ENCODE measurements at places on chromosomes 3 and 15. TPM values are rescaled to one million over a fixed set of nuclear protein-coding genes. Genes with fewer than 3 reads are reported as not detected.

The ALDH1L1 gene
- 19.6 TPM for total RNA-seq

The DNAH1 gene
- total RNA-seq: 18.7 TPM

The NMB gene
- 6.2 TPM for total RNA-seq

The SMCO1 gene
- total RNA-seq: not detected

The POLQ gene
- total RNA-seq: 1.0 TPM

The RASL12 gene
- 124 TPM for total RNA-seq

The CHST2 gene
- 9.7 TPM for total RNA-seq

The EPHA3 gene
- 9.4 TPM for total RNA-seq

The ATP6V1A gene
- total RNA-seq: 60.4 TPM

The CLRN1 gene
- 0.23 TPM for total RNA-seq

The CISH gene
- total RNA-seq: 7.6 TPM

The HIGD2B gene
- not detected for total RNA-seq

The SV2B gene
- 5.4 TPM for total RNA-seq

The TRPM1 gene
- 5.5 TPM for total RNA-seq

The CCR8 gene
- not detected for total RNA-seq

The CAV3 gene
- 1.2 TPM for total RNA-seq

The GOLIM4 gene
- total RNA-seq: 22.3 TPM

The ACKR4 gene
- total RNA-seq: not detected

The CCDC33 gene
- not detected for total RNA-seq

The AHSG gene
- total RNA-seq: not detected

The PLD1 gene
- 12.8 TPM for total RNA-seq

The GHSR gene
- not detected for total RNA-seq

The CCR9 gene
- 0.09 TPM for total RNA-seq

The FURIN gene
- total RNA-seq: 154 TPM

The BFSP2 gene
- total RNA-seq: not detected

The ZNF80 gene
- total RNA-seq: not detected

The SPINK8 gene
- total RNA-seq: not detected

The TBC1D23 gene
- 23.6 TPM for total RNA-seq

The SLC22A14 gene
- 0.64 TPM for total RNA-seq

The IQCH gene
- 5.8 TPM for total RNA-seq

The TM4SF4 gene
- total RNA-seq: not detected

The PAK2 gene
- total RNA-seq: 48.3 TPM

The SLC15A2 gene
- 51.1 TPM for total RNA-seq

The PLA2G4E gene
- total RNA-seq: 0.17 TPM

The LMAN1L gene
- 229 TPM for total RNA-seq

The AGBL1 gene
- total RNA-seq: 0.91 TPM

The ACY1 gene
- 82.6 TPM for total RNA-seq

The GLDN gene
- total RNA-seq: 1.2 TPM

The WDR6 gene
- total RNA-seq: 223 TPM

The CFAP44 gene
- total RNA-seq: 14.4 TPM

The ZNF660 gene
- 2.9 TPM for total RNA-seq

The CAND2 gene
- 86.3 TPM for total RNA-seq

The ISLR gene
- 36.5 TPM for total RNA-seq

The CMTM6 gene
- total RNA-seq: 237 TPM

The DPPA4 gene
- 9.3 TPM for total RNA-seq

The HDGFL3 gene
- total RNA-seq: 55.4 TPM

The SENP5 gene
- total RNA-seq: 28.3 TPM

The MOBP gene
- not detected for total RNA-seq

The ARPIN gene
- total RNA-seq: 39.5 TPM

The KBTBD13 gene
- 0.57 TPM for total RNA-seq

The PIF1 gene
- total RNA-seq: 9.8 TPM

The GOLGA8B gene
- total RNA-seq: 197 TPM
